ENCODE measurements at places on chromosomes 3 and 15.

DNA sequence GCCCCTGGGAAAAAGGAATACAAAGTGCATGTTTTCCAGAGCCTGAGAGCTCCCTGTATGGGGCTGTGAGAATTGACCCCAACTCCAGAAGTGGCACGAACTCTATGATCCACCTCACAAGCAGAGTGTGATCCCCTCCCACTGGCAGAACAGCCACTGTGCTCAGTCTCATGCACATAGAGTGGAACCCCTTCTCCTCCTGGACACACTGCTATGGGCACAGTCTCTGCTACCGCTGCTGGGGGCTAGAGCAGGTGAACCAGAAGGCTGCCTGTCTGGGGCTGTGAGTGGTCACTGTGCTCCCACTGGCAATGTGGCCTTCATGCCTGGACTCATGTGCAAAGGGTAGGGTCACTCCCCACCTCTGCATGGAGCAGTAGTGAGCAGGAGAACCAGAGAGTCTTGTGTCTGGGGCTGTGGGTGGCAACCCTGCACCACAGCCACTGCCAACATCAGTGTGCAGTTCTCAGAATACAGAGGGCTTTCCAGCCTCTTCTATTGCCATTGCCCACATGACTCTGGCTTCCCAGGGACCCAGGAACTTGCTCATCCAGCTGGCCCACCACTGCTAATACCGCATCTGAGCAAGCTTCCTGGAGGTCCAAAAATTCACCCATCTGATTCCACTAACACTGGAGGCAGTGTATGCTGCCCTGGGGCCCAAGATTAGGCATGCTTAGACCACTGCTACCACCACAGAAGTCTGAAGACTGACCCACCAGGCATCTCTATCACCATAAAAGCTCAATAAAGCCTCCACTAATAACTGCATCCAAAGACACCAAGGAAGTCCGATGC is 343.7 kb upstream of the SOX14 start:
- DNase-seq = no peak

DNA sequence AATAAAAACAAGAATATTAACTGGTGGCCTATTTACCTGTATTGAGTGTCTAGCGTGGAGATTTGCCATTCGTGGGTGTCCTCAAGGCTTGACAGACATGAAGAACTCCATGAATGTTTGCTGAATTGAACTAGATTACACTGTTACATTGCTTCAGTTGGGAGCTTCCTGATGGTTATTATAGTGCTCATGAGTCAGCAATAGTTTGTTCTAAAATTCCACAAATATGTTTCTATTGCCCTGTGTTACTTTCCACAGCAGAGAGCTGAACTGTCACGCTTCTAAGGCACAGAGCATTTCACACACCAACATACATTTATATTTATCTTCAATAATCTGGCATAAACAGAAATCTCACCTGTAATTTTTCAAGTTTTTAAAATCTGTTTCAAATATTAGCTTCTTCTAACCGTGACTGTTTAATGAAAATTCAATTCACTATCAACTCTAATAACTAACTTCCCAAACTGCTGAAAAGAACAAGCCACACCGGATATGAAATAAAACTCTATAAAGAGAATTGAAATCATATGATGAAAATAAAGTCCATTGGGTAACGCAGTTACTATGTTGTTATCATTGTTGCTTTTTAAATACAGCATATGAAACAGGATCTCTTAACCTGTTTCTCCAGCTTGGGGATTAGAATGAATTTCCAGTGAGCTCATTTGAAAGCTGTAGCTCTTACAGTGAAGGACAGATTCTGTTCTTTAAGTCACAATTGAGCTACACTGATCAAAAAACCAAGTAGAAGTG is 61.2 kb upstream of the MCF2L2 start:
- DNase-seq = peak; percentile 27

DNA sequence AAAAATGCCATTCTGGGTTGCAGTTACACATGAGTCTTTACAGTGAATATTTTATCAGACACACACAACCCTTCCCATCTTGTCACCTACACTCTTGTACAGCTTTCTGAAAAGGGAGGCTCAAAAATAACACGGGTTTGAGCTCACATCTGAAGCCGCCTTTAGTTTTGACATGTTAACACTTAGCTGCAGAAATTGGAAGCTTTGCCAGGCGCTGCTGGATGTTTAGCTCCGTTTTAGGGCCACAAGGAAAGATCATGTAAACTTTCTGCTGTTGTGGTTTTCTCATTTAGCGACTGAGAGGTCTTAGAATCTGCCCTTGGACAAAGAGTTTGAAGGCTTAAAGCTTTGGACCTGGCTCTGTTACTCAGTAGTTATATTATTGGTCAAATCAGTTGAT is 120.1 kb downstream of the OXNAD1 start:
- peak; percentile 74 for DNase-seq

- peak; percentile 35 for DNase-seq
These were observed 11.2 kb upstream of the SHC4 start for GRCh38 chr15:48974882-48975281.

DNA sequence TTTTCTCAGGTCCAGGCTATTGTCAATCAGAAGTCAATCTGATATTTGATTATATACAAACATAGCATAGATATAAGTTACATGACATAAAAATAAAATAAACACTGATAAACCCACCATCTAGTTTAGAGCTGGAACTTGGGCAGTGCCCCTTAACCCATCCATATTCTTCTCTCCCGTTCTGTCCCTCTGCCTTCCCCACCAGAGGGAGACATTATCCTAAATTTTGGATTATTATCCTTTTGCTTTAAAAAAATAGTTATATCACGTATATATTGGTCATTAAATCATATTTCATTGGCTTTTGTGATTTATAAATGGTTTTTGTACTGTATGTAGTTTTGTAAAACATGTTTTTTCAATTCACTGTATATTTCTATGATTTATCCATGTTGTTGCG is 107.9 kb downstream of the GMPS start:
- DNase-seq = no peak

- DNase-seq = peak; percentile 94
These were observed at the start of gene HYPK for GRCh38 chr15:43800286-43801141. Gene HYPK (plus strand): TSS chr15:43800599. CDS start chr15:43800623, 24 bp downstream.

Data from lung (tissue), 17 donors.